Transverse colon (tissue), 4 donors: ENCODE measurements at places on chromosomes 13 and 19.

DNA sequence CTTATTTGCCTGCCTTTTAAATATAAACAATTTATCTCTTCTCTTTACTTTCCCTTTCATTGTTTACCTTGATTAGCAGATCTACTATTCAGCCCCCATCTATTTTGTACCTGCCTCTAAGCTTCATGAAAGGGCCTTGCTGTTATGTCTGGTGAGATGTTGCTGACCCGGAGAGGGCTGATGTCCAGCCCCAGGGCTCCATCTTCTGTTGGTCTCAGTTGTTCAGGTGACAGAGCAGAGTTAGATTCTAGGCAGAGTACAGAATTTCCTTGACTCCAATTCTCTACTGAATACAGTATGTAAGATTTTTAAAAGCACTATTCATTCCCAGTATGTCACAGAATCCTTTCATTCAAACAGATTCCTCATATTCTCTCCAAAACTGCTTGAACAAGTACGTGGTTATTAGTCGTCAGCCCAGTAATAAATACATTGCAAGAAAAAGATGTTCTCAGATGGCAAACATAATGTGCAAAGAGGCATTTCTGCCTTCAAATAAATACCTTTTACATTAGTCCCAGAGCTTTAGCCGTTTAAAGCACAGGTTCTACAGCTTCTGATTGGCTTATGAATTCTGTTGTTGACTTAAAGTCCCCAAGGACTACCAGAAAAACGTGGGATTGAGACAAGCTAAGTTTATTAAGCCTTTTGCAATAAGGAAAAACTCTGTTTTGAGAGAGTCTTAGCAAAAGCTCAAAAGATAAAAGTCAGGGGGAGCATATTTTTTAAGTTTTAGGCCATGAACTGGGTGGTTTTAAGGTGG lies 159.1 kb downstream of the GPC5 start:
- no peak for DNase-seq

GRCh38 chr13:98919566-98919965 lies 58.3 kb downstream of the DOCK9 start:
- no peak for DNase-seq

- DNase-seq, result no peak
Measured at GRCh38 chr13:47726394-47726793, 274.7 kb downstream of the SUCLA2 start.

GRCh38 chr13:39777527-39778061 lies 122.1 kb downstream of the COG6 start:
- no peak for DNase-seq

- no peak for DNase-seq
Measured at GRCh38 chr13:98798849-98799645, 46.6 kb upstream of the SLC15A1 start.

DNA sequence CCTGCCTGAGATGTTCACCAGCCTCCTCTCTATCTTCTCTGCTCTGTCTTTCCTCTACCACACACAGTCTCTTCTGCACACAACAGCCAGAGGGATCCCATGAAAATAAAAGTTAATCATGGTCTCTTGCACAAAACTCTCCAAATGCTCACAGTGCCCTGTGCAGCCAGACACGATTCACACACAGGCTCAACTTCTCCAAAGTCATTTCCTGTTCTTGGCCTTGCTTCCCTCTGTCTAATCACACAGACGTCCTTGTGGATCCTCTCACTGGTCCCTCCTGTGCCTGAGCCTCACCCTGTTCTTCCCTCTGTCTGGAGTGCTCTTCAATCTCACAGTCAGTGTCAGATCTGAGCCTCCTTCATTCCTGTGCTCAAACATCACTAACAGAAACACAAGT lies 7.8 kb downstream of the SIGLEC12 start:
- DNase-seq, result no peak

- no peak for DNase-seq
Measured at GRCh38 chr19:47854459-47854858, 4.6 kb upstream of the TPRX2 start.

DNA sequence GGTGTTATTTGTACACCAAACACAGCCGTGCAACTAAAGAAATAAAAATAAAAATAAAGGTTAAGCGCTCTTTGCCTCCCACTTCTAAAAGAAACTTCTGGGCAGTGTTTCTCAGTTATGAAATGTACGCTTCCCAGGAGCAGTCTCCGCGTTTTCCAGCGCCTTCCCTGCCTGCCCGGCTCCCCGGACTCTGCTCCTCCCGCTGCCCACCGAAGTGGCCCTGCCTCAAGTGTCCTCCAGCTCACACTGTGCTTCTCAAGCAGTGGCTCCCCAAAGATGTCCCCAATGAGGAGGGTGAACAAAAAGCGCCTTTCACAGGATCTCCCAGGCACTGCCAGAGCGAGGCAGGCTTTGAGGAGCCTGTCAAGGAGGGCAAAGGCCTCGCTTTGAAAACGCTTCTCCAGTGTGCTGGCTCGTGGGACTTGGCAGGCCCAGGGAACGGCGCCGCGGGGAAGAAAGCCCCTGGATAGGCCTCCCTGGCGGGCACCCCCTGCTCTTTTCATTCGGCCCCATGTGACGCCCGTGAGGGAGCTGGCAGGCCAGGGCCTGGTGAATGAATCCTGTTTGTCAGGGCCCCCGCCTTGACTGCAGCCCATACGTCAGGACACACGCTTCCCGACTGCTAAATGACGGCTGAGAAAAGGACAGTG lies 187.1 kb downstream of the FOXO1 start:
- no peak for DNase-seq

- DNase-seq, result no peak
Measured at GRCh38 chr13:56906909-56907308, 233.8 kb upstream of the PRR20A start.

DNA sequence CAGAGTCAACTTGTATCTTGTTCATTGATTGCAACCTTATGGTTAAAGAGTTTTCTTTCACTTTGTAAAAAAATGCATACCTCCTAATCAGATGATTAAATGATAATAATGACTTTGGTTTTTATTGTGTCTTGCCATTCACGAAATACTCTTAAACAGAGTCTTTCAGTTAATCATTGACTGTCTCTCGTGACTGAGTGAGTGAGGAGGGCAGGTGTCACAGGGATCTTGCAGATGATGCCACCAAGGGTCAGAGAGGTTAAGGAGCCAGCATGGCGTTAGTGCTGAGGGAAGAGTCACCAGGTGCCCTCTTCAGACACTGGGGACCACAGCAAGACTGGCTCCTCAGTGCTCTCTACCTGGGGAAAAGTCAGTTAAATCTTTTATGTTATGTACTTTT lies 8.0 kb downstream of the GPATCH1 start:
- no peak for DNase-seq

GRCh38 chr19:48777720-48778119 lies 22.4 kb downstream of the FGF21 start:
- no peak for DNase-seq
